ENCODE measurements at places on chromosomes 2 and 18. TPM values are rescaled to one million over a fixed set of nuclear protein-coding genes. Genes with fewer than 3 reads are reported as not detected.

SERPINB12 gene
- not detected for total RNA-seq

DNAJC5G gene
- total RNA-seq, result not detected

NT5C1B gene
- not detected for total RNA-seq

FARSB gene
- 26.7 TPM for total RNA-seq

SLC35G4 gene
- not detected for total RNA-seq

CYP26B1 gene
- 3.6 TPM for total RNA-seq

Measured in hair follicular keratinocyte (primary cell).